Activated CD4-positive, alpha-beta T cell treated with anti-CD3 and anti-CD28 coated beads for 48 hours (primary cell): ENCODE measurements at places on chromosomes 3 and 15.

GRCh38 chr15:87874896-87875711 lies 381.4 kb downstream of the NTRK3 start:
- DNase-seq = no peak

- peak; percentile 51 for DNase-seq
Observed at GRCh38 chr3:114218578-114219185, 18.7 kb downstream of the ZNF80 start.

GRCh38 chr15:74843891-74844299 lies 939 bp upstream of the ULK3 start:
- DNase-seq = peak; percentile 9

- DNase-seq = no peak
Observed at GRCh38 chr3:60448696-60449095, 802.6 kb downstream of the FHIT start.

- DNase-seq = no peak
Observed at GRCh38 chr3:146125951-146126350, 35.0 kb downstream of the PLOD2 start.

DNA sequence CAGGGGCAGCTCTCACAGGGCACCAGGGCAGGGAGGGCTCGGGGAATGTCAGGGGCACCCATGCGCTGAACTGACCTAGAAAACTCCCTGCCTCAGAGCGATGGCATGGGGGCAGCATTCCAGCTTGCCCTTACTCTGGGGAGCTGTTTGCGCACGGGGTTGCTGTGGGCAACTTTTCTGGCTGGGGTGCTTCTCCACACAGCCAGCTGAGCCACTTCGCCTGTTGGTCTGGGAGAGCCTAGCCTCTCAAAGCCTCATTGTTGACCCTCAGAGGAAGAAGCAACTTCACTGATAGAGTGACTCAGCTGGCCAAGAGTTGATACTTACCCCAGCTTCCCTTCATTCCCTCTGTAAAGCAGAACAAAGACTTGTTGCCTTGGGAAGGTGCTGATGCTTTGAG lies 42.6 kb upstream of the MRPS22 start:
- DNase-seq = no peak

DNA sequence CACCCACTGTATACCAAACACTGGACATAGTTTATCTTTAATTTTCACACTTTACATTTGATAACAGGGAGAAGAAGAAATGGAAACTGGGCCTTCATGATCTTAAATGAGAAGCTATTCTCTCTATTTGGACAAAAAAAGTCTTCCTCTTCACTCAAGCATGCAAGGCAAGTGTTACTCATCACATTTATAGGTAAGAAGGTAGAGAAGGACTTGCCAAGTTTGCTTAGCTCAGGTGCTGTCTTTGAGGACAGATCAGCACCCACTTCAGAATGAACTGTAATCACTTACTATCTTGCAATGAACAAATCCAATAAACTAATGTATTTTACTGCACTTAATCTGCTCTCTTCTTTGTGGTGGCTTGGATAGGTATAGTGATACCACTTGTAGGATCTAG lies 1.1 kb upstream of the MYH15 start:
- DNase-seq = no peak

- DNase-seq = peak; percentile 28
Observed at GRCh38 chr3:53846134-53846850, at the start of the genes CHDH and IL17RB. TSS of gene CHDH (minus strand) at chr3:53846419. CDS start at chr3:53824008, 22,411 bp downstream. TSS of gene IL17RB (plus strand) at chr3:53846568. CDS start at chr3:53846589, 21 bp downstream.

DNA sequence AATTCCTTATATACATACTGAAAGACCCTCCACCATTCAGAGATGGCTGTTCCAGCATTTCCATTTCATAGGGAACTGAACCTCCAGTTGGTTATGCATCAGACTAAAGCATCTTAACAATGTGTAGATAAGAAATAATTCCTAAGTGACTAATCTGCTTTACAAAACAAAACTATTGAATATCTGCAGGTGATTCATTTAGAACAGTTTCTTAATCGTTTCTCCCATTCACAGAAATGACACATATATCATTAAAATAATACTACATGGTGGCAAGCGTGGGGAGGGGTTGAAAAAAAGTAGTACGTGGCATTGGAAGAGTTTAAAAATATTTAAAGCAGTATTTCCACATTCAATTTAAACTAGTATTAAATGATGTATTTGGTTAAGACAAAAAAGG lies 19.5 kb downstream of the COPS2 start:
- DNase-seq = no peak

DNA sequence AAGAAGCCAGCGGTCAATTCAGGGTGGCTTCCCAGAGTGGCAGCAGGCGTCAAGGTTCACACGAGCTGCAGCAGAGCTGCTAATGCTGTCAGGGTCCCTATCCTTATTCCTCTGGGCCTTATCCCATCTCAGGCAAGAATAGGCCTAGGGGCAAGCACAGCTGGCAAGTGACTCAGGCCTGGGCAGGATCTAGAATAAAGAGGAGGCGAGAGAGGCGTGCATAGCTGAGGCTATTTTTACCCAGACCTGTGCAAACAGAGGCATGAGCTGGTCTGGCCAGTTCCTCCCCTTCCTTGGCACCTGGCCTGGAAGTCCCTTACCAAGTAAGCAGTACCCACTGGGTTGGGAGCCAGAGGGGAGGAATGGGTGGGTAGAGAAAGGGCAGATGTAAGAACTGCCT lies 12.2 kb upstream of the VIPR1 start:
- DNase-seq = no peak

DNA sequence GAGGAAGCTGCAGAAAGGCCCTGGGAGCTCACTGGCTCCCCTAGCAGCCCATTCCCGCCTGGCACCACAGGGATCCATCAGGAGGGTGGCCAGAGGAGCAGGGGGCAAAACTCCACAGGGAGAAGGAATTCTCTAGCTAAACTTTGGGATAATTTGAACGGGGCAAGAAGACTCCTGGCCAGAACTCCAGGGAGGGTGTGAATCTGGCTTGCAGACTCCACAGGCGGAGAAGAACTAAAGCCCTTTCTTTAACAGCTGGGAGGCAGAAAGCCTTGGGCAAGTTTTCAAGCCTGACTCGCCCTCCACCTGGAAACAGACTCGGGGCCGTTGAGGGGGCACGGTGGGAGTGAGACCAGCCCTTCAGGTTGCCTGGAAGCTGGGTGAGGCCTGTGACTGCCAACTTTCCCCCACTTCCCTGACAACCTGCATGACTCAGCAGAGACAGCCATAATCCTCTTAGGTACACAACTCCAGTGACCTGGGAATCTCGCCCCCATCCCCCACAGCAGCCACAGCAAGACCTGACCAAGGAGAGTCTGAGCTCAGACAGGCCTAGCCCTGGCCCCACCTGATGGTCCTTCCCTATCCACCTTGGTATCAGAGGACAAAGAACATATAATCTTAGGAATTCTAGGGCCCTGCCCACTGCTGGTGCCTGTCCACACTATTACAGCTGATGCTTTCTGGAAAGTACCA lies 28.6 kb downstream of the SLC27A2 start:
- DNase-seq = no peak

GRCh38 chr3:156448300-156448699 lies 106.6 kb downstream of the SSR3 start:
- peak; percentile 30 for DNase-seq

DNA sequence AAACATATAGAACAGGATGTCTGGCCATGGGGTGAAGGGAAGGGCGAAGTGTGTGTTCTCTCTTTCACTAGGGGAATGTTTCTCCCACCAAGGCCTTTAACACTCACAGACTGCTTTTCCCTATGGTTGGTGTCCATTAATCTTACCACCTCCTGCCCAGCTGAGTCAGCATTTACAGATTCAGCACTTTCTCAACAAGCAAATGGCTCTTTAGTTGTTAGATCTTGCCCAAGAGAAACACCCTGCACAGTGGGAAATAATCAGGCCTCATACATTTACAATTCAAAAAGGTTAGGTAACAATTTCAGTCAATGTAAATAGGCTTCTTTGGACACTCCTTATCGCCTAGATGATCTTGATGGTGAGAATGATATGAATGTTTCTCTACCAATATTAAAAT lies 418.2 kb downstream of the EPHA3 start:
- DNase-seq = no peak

GRCh38 chr3:69292185-69292584 lies 93.7 kb downstream of the FRMD4B start:
- no peak for DNase-seq

GRCh38 chr3:115660646-115661337 lies 37.5 kb downstream of the GAP43 start:
- no peak for DNase-seq

DNA sequence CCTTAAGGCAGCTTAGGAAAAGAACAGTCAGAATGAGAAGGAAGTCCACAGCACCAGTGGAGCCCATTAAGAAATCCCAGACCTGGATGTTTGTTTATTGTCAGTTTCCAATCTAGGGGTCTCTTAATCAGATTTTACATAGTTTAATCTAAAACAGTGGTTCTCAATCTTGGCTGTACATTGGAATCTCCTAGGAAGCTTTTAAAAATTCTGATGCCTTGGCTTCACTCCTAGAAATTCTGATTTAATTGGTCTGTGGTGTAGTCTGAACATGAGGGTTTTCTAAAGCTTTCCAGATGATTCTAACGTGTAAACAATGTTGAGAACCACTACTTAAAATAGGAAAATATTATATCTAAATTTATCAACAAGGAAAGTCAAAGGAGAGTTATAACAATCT lies 56.6 kb upstream of the SPRED1 start:
- no peak for DNase-seq

GRCh38 chr15:29133321-29133720 lies 136.3 kb downstream of the NSMCE3 start:
- DNase-seq = no peak
